ENCODE measurements at places on chromosomes 7 and 10.
A peak's percentile ranks its signal among the peaks of the same experiment; 100 is the strongest.

GRCh38 chr7:44489955-44490350, 505 bp downstream of the NUDCD3 start:
- no peak for DNase-seq

- DNase-seq, result no peak
Observed at GRCh38 chr10:11057994-11058393, 40.3 kb downstream of the CELF2 start.

DNA sequence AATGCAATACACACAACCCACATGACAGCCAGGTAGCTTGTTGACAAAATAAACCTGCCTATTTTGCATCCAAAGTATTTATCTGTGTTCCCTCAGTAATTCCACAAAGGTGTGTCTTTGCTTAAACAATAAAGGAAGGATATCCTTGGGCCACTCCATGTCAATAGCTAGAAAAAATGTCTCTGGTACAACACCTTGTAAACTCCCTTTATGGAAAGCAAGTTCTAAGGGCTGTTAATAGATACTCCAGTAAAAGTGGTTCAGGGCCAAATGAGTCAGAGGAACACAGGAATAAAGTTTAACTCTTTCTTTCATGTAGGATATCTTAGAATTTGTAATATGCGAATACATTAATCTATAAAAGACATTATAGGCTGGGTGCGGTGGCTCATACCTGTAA, 96.9 kb upstream of the LRRTM3 start:
- no peak for DNase-seq

DNA sequence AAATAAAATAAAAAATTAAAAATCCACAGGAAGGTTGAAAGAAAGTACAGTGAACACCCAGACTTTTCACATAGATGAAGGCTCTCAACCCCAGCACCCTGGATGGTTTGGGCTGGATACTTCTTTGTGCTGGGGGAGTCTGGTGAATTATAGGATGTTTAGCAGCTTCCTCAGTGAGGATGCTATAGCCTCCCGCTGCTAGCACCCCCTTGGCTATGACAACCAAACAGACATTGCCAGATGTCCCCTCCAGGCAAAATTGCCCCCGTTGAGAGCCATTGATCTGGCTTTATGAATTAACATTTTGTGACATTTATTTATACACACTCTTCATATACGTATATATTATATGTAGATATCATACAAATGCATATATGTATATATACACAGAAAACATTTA, 21.6 kb downstream of the SMKR1 start:
- no peak for DNase-seq

GRCh38 chr10:57096044-57096443, 735.0 kb upstream of the ZWINT start:
- DNase-seq, result no peak

GRCh38 chr7:51135576-51135975, 181.0 kb downstream of the COBL start:
- no peak for DNase-seq

DNA sequence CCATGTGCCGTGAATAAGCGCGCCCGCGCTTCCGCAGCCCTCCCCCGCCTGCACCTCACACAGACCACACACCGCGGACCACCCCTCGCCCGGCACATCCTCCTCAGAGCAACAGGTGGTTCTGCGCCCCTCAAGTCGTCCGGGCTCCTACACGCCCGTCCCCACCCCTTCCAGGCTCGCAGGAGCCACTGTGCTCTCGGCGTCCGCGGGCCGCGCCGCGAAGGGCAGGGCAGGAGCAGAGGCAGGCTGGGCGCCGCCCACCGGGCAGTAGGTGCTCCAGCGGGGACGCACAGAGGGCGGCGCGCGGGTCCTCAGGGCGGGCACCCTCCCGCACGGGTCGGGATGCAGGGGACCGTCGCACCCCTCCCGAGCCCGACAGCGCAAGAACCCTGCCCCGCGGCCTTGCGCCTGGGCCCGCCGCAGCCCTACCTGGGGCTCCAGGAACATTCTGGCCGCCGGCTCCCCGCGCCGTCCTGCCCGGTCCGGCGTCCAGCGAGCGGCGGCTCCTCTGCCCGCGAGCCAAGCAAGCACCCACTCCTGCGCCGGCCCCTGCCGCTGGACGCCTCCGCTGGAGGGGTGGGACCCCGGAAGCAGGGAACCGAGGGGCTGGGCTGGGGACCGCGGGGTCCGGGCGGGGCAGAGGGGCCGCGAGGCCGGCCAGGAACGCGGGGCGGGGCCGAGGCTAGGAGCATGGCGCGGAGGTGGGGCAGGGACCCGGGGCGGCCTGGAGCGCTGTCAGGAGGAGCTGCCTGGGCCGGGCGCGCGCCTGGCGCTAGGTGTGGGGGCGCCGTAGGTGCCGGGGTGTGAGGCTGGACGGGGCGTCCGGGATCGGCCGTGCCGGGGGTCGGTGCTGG, 37.4 kb downstream of the RASGEF1A start:
- peak; percentile 83 for DNase-seq

DNA sequence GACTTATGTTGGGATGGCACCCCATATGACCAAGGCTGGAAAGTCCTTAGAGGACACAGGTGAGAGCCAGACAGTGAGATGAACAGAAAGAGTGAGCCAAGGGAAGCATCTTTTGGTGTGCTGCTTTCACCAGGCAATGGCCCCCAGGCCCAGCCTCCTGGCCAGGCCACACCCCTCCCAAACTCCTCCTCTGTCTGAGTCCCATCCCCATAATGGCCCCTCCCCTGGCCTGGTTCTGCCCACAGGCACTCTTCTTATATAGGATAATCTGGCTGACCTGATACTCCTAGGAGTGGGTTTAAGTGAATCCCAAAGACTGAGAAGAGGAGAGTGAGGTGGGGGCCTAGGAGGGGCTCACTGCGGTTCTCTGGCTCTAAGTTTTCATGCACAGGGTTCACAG, 252.5 kb downstream of the RPS24 start:
- no peak for DNase-seq

- DNase-seq, result no peak
Observed at GRCh38 chr7:115086146-115086841, 164.4 kb downstream of the MDFIC start.

DNA sequence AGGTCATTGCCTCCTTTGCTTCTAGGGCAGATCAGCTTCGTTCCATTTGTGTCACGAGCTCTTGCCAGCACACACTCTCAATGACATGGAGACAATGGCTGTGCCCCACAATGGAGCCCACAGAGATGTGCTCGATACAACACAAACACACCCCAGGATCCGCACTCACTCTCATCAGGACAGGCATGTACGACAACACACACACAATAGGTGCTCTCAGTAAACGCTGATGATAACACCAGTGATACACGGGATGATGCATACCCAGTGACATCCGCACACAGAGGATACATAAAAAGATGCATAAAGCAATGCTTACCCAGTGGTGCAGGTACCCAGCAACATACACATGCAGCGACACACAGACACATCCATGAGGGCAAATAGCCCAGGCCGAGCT, 61.2 kb upstream of the LBX1 start:
- DNase-seq, result no peak

GRCh38 chr7:48887500-48887899, 36.8 kb upstream of the CDC14C start:
- DNase-seq, result no peak

DNA sequence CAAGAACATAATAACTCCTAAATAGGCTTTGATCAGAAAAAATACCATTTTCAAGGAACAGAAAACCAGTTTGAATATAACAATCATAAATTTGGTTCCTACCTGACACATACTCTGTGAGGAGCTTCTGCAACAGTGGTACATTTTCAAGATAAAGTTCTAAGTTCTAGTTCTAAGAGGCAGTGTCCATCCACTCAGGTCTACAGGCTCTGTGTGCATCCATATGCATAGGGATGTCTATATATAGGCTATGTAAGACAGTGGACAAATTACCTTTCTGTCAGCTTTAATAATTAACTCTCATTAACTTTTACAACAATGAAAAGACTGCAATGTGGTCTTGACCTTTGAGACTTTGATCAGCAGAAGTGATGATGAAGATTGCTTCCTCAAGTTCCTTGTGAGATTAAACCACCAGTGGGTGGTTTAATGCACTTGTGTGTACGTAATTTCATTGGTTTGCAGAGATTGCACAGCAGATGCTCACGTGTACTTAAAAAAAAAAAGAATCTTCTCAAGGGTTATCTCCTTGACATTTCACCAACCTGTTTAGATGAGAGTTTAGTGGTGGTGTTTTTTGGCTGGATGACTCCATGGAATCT, at the start of gene SLC26A3:
TSS of gene SLC26A3 (minus strand) at position 215 of the 602 bp plus-strand sequence. CDS start 8,714 bp downstream, outside the sequence.
- DNase-seq, result no peak

DNA sequence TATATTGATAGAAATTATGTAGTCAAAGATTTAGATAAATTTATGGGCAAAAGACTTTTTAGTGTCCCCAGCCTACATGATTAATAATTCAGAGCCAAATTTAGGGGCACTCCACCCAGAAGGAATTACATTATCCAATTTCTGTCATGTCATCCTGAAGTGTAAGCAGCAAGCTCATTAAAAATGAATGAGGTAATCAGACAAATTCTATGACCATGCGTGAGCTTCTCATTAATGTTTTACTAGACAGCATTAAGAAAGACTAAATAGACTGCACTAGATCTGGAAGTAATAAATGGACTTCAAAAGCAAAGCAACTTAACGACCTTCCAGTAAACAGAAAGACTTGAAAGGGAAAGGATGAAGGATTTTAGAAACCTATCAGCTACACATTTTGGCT, 22.7 kb upstream of the TRUB1 start:
- no peak for DNase-seq

GRCh38 chr7:158837790-158838637, 8.7 kb upstream of the ESYT2 start:
- peak; percentile 72 for DNase-seq

GRCh38 chr10:111127081-111127848, 50.4 kb downstream of the ADRA2A start:
- peak; percentile 63 for DNase-seq

DNA sequence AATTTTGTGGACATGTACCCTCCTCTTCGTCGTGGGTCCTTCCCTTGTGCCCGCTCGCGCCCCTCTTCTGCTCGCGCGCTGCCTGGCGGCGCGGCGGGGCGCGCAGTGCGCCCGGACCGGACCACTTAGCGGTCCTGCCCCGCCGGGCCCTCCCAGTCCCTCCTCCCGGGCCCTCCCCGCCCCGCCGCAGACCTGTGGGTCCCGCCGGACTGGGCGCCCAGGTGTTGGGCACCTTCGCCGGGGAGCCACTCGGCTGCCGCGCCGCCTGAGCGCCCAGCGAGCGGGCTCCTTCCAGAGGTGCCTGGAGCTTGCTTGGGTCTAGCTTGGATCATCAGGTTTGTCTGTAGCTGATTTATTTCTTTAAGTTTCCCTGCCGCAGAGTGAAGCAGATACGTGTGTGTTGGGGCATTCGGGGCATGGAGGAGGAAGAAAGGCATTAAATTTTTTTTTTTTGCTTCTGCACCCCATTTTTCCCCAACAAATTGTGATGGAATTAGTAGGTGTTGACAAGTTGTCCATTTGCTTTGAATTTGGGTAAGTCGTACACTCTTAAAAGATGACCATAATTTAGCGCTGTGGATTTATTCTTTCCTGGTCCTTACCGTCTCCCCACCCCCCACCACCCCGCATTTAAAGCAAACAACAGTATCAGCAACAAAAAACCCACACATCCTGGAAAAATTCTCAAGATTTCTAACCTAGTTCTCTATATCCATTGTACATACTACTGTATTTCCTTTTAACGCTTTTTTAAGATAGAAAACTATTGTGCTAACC, 905 bp downstream of the C1GALT1 start:
- no peak for DNase-seq

DNA sequence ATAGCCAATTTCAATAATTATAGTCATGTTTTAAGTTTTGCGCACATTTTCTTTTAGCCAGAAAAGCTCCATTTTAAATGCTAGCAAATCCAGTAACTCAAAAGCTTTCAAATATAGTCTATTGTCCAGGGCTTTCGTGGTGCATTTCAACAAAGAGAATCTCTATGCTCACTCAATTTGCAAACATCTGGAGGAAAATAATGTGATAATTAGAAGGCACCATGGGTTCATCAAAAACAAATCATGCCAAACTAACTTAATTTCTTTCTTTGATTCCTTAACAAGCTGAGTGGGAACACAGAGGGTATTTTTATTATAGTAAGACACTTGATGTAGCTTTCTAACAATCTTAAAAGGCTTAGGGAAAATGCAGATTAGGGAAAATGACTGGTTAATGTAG, 179.8 kb downstream of the NXPH1 start:
- DNase-seq, result no peak

DNA sequence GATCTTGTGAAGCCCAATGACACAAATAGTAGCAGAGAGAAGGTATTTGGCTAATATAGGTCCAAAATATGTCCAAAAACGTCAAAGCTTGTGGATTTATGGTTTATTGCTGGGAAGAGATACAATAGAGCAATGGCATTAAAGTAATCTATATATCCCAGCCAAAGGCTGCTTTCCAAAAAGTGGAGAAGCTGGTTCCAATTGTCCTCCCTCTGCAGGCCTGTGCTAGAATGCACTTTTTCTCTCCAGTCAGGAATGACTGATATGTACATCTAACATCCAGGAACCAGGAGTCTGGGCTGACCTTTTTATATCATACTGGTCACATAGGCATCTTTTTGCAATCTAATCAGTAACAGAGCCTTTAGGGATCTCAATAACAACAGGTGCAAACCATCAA, 167.1 kb upstream of the FAM3C start:
- no peak for DNase-seq

GRCh38 chr10:90087197-90088023, 386.0 kb downstream of the KIF20B start:
- DNase-seq, result no peak

DNA sequence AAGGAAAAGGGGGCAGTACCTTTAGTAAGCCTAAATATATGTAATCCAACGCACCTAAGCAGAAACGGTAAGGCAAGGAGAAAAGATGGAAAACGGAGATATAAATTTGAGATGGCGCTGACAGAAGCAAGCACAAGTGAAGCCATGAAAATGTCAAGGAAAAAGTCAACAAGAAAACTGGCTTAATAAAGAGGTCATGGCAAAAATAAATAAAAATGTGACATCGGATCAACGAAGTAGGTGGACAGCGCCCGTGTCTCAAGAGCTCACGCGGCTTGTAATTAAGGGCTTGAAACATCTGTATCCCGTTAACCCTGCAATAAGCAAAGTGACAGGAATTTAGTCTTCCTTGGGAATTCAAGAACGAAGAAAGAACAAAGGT, 611 bp downstream of the NDUFA5 start:
- no peak for DNase-seq

- no peak for DNase-seq
Observed at GRCh38 chr10:115028419-115028818, 64.7 kb upstream of the ATRNL1 start.

- DNase-seq, result peak; percentile 62
Observed at GRCh38 chr10:71393841-71394475, 2.8 kb upstream of the CDH23 start.

DNA sequence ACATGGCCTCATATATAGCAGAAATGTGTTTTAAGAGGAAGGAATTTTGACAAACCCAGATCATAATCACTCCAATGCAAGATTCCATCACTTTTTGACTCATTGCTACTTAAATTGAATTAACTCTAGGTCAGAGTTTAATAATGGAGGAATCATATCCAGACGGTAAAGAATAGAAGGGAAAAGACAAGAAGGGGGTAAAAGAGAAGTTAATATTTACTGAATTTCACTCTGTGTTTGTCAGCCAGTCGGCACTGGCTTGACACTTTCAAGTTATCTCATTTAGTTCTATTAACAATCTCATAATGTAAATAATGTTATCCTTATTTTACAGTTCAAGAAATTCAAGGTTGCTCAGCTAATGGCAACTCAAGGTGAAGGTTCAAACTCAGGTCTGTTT, 147.5 kb downstream of the SEMA3A start:
- no peak for DNase-seq

Measured in osteocyte (in vitro differentiated cells).